ENCODE measurements at places on chromosomes 1 and 21. TPM values are rescaled to one million over a fixed set of nuclear protein-coding genes. Genes with fewer than 3 reads are reported as not detected.

S100A7A gene
- not detected for total RNA-seq

S100B gene
- 10.7 TPM for total RNA-seq

SPATA1 gene
- not detected for total RNA-seq

HTR1D gene
- total RNA-seq, result not detected

HES4 gene
- 3.1 TPM for total RNA-seq

FOXE3 gene
- not detected for total RNA-seq

WNT2B gene
- total RNA-seq, result 2.4 TPM

Data from adrenal gland (tissue), 19 donors.